CD4-positive, alpha-beta memory T cell (primary cell): ENCODE measurements at places on chromosomes 4 and X.
A peak's percentile ranks its signal among the peaks of the same experiment; 100 is the strongest.

DNA sequence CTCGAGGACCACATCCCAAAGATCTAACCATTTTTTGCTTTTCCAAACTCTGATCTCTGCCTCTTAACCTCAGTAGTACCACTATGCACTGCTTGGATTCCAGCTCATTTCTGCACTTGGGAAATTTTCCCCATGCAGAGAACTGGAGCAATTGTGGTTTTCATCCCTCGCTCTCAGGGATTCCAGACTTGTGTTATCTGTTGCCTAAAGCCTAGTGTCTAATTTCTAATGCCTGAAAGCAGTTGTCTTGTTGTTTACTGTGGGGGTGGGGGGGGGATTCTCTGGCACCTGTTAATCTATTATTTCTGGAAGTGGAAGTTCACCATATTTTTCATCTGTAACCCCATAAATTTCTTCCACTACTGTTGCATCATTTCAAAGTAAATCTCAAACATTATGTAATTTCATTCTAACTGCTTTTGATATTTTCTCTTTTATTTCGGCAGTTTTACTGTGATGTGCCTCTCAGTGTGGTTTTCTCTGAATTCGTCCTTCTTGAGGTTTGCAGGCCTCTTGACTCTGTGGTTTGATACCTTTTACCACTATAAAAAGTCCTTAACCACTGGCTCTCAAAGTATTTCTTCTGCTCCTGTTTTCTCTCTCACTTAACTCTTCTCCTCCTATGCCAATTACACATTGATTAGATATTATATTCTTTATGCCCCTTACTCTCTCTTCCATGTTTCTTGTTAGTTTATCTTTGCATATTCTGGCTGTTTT, 205.6 kb upstream of the EOLA2 start:
- DNase-seq = no peak

- DNase-seq = no peak
These were observed 94.2 kb downstream of the CXCL13 start for GRCh38 chr4:77699731-77700210.

DNA sequence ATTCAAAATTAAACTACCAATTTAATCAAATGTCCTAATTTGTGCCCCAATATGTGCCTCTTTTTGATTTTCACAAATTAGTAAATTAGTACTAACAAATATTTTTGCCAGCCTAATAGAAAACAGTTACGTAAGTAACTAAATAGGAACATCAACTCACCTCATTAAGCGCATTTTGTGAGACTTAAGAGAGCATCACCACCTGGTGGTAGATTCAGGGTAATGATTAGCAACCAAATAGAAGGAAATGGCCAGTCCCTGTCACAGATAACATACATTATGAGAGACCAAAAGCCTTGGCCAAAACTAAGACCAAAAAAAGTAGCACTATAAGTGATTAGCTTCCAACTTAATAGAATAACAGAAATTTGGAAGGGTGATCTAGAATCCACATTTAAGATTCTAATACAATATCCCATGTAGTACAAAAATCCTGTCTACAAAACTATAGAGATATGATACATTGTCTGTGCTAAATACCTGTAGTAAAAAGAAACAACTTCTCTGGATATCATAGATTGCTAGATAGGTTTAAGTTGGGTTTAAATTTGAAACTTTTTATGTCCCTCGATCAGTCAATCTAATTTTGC, 46.7 kb downstream of the C4orf46 start:
- no peak for DNase-seq

DNA sequence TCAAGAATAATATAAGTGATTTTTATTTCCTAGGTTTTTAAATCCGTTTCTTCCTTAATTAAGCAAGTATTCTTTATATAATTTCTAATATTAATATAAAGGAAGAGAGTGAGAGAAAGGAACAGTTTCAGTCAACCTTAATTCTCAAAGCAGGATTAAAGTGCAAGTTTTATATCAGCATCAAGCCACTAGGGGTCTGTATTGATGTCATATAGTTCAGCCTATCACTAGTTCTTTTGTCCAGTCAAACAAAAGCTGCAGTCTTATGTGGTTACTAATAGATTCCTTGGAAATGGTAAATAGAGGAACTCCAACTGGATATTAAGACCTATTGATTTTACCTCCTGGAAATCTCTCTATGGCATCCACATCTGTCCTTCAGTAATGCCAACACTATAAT, 82.0 kb downstream of the NAP1L3 start:
- no peak for DNase-seq

DNA sequence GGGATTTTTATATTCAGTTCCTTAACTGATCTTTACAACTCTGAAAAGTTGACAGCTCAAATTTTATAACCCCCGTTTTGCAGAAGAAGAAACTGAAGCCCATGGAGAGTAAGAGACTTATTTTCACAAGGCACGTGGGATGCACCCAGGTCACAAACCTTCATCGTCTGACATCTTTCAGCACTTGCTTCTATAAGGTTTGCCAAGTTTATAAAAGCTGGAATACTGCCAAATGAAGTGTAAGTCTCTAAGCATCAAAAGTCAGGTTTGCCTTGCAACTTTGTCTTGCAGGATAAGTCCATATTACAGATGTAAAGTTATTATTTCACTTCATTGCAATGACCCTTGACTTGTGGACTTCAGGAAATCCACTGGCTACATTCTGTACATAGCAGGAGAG, 6.3 kb upstream of the KCNIP4 start:
- DNase-seq = no peak

GRCh38 chr4:86833615-86834014, 15.6 kb downstream of the SLC10A6 start:
- no peak for DNase-seq

GRCh38 chrX:110791071-110791470, 4.5 kb downstream of the CHRDL1 start:
- DNase-seq = no peak

GRCh38 chrX:69305333-69306062, 140.2 kb upstream of the PJA1 start:
- no peak for DNase-seq

DNA sequence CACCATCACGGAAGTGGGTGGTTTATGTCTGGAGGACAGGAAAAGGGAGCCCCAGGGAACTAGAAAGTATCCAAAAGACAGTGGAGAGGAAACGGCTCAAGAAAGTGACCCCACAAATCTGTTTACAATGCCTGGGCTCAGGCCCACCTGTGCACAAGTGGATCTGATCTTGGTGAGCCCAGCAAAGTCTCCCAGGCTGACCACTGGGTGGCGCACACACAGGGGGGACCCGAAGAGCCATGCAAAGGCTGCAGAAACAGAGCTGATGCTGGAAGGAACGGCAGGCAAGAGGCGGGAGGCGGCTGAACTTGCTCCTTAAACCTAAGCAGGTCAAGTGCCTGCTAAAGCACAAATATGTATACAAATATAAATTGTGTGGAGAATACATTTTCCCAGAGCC, 9.6 kb downstream of the HAUS7 start:
- DNase-seq = no peak

DNA sequence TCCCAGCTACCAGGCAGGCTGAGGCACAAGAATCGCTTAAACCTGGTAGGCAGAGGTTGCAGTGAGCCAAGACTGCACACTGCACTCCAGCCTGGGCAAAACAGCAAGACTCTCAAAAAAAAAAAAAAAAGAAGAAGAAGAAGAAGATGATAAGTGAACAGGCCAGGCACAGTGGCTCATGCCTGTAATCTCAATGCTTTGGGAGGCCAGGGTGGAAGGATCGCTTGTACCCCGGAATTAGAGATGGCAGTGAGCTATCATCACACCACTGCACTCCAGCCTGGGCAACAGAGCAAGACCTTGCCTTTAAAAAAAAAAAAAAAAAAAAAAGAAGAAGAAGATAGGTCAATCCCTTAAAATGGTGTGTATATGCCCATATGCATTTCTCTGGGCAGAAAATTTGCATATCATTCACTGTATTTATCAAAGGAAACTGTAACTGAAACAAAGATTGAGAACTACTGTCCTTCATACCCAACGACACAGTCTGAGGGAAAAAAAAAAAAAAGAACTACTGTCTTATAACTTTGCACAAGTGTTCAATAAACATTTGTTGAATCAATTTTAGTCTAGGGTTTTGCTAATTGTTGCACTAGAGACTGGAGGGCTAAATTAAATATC, 2.3 kb downstream of the RFC1 start:
- no peak for DNase-seq

- DNase-seq = no peak
These were observed 9.8 kb downstream of the DGKQ start for GRCh38 chr4:963276-964225.

- no peak for DNase-seq
These were observed 78.7 kb upstream of the RASGEF1B start for GRCh38 chr4:81550388-81550859.

- no peak for DNase-seq
These were observed 1312.1 kb downstream of the ADGRL3 start for GRCh38 chr4:62512271-62512670.

GRCh38 chrX:112056476-112056875, 26.1 kb downstream of the TRPC5 start:
- DNase-seq = no peak

GRCh38 chrX:107656978-107657377, 28.7 kb downstream of the PRPS1 start:
- no peak for DNase-seq

- DNase-seq = no peak
These were observed 14.0 kb upstream of the PITX2 start for GRCh38 chr4:110636680-110637407.

DNA sequence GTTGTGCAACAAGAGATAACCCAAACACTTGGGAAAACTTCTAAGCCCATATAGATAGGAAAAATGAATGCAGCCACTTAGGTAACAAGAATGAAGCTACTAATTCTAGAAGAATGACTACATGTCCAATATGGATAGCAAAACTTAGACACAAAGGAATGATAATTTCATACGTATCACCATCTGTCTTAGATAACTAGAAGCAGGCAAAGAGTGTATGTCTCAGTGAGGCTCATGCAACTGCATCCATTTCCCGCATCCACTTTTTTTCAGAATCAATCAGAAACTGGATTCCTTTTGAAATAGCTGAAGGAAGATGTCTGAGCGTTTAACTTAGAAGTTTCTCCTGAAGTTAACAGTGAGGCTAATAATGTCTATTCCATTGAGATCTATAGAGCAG, 408.7 kb upstream of the PITX2 start:
- DNase-seq = no peak

DNA sequence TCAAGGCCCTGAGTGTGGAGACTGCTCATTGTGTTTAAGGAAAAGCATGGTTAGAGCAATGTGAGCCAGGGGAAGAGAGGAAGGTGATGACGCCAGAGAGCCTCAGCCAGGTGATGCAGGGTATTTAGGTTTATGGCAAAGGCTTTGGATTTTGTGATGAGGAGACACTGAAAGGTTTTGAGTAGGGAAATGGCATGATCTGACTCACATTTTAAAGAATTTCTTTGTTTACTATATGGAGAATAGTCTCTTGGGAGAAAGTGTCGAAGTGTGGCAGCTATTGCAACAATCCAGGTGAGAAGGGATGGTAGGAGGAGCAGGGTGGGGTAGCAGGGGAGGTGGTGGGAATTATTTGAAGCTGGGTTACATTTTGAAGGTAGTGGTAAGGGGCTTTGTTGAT, 293.4 kb upstream of the IGFBP7 start:
- no peak for DNase-seq

DNA sequence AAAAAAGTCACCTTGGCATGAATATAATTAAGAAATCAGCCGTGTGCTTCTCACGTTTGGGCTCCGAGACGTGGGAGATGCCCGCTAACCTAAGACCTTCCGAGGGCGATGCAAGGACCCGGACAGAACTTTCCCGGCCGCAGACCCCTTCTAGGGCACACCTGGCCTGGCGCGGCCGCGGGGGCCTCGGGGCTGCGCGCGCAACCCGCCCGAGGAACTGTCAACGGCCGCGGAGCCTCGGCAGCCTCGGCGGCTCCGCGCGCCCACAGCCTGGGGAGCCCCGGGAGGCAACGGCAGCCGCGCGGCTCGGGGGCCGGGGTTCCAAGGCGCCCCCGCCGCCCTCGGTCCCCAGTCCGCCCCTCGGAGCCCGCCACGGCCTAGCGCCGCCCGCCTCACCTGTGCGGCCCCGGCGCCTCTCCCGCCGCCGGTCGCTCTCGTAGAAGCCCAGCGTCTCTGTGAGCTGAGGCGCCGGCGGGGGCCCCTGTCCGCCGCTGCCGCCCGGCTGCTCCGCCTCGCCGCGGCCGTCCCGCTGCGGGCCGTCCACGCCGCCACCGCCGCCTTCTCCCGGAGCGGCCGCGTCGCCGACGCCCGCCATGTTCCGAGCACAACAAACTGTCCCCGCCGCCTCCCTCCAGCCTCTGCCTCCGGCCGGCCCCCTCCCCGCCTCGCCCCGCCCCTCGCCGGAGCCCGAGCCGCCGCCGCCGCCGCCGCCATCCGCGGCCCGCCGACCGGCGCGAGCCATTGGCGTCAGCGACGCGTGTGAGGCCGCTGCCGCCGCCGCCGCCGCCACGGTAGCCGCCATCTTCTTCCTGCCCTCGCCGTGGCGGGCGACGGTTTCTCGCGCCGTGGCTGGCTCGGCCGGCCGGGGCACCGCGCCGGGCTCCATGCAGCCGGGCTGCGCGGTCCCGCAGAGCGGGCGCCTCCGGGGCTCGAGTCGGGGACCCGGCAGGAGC, at the start of gene TAPT1:
Gene TAPT1 (minus strand): TSS at position 609 of the 953 bp plus-strand sequence. CDS start 14 bp downstream, at position 595.
- peak; percentile 80 for DNase-seq

DNA sequence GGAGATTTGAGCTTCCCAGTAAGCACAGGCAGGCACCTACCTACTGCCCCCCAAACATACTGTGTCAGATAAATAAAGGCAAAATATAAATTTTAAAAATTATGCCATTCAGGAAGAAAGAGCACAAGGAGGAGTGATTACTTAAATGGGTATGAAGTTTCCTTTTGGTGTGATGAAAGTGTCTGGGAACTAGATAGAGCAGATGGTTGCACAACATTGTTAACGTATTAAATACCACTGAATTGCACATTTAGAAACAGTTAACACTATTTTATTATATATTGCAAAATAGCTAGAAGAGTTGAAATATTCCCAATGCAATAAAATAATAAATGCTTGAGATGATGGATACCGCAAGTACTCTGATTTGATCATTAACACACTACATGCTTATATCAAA, 374.7 kb upstream of the FGF13 start:
- no peak for DNase-seq

DNA sequence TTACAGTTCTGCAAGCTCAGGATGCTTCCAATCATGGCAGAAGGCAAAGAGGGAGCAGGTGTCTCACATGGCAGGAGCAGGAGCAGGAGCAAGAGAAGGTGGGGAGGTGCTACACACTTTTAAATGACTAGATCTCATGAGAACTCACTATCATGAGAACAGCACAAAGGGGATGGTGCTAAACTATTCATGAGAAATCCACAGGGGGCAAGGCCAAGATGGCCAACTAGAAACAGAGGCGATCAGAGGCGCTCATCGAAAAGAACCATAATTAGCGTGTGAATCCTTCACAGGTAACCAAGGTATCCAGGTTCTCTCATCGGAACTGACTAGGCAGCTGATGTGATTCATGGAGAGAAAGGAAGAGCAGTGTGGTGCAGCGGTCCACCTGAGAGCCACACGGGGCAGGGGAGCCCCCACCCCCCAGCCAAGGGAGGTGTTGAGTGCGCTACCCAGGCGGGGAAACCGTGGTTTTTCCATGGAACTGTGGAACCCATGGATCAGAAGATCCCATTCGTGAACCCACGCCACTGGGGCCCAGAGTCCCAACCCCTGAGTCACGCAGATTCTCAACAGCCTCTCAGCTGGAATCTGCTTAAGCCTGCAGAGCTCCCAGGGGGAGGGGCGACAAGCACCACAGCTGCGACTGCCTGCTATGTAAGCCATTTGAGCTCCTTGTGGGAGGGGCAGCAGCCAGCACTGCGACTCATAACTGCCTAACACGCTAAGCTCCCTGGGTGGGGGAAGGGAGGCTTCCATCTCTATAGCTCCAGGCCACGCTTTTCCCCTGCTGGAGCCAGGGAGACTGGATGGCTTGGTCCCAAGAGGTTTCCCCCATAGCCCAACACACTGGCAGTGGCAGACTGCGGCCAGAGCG, 46.7 kb downstream of the FGF16 start:
- DNase-seq = no peak
